IMR-90 (cell line): ENCODE measurements at places on chromosomes 13 and 19. TPM values are rescaled to one million over a fixed set of nuclear protein-coding genes. Genes with fewer than 3 reads are reported as not detected.

GRCh38 chr13:72523049-72523448 is 204.4 kb downstream of the MZT1 start:
- no peak for DNase-seq

DNA sequence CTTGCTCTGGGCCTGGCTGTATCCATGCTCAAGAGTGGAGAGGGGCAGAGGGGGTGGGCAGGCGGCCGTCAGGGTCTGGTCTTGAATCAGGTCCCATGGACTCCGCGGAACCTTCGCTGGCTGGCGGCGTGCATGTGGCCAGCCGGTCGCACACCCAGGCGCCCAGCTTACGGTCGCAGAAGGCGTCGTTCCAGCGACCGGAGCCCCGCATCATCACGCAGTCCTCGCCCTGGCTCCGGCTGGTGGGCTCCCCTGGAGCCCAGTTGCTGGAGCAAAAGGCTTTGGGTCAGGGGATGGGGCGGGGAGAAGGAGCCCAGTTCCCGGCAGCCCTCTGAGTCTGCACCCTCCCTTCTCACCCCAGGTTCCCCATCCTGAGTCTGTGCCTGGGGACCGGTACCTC is 8.5 kb downstream of the TRAPPC5 start:
- no peak for DNase-seq

DNA sequence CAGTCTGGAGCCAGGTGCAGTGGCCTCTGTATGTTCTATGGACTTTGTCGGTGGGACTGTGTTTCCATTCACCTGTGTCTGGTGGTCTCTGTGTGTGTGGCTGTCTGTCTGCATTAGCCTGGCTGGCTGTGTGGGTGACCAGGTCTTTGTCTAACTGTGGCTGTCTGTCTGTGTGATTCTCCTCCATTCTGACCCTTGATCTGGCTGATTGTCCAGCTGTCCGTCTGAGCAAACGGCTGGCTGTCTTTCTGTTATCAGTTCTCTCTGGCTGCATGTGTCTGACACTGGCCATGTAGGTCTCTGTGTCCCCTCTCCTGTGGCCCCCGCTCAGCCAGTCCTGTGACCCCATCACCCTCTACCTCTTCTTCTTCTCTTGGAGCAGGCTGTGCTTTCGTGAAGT is 53.2 kb downstream of the CELF5 start:
- no peak for DNase-seq

GRCh38 chr13:43316946-43317353 is 293.6 kb downstream of the DNAJC15 start:
- DNase-seq: peak; percentile 67

GRCh38 chr19:43532571-43532961 is 422 bp upstream of the ZNF575 start:
- no peak for DNase-seq

GRCh38 chr19:44865196-44865767 is 19.2 kb downstream of the NECTIN2 start:
- no peak for DNase-seq

- peak; percentile 65 for DNase-seq
Observed at GRCh38 chr13:35925669-35926068, 205.5 kb downstream of the DCLK1 start.

DNA sequence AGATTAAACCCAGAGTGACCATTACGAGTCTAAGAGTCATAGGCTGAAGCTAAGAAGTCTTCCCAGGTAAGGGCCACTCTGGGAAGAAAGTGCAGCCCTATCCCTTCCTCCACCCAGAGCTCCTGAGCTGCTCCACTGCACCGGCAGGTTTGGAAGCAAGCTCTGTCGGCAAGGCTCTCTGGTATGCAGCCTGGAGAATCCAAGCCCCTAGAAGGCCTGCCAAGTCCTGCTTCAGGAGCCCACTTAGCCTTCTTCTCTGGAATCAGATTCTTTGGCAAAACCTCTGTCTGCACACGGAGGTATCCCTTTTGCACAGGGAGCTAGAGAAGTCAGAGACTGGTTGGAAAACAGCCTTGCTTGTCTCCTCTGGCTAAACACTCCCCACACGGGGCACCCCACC is 58.5 kb downstream of the CEBPG start:
- no peak for DNase-seq

- no peak for DNase-seq
Observed at GRCh38 chr13:111291908-111292307, 28.5 kb upstream of the TEX29 start.

DNA sequence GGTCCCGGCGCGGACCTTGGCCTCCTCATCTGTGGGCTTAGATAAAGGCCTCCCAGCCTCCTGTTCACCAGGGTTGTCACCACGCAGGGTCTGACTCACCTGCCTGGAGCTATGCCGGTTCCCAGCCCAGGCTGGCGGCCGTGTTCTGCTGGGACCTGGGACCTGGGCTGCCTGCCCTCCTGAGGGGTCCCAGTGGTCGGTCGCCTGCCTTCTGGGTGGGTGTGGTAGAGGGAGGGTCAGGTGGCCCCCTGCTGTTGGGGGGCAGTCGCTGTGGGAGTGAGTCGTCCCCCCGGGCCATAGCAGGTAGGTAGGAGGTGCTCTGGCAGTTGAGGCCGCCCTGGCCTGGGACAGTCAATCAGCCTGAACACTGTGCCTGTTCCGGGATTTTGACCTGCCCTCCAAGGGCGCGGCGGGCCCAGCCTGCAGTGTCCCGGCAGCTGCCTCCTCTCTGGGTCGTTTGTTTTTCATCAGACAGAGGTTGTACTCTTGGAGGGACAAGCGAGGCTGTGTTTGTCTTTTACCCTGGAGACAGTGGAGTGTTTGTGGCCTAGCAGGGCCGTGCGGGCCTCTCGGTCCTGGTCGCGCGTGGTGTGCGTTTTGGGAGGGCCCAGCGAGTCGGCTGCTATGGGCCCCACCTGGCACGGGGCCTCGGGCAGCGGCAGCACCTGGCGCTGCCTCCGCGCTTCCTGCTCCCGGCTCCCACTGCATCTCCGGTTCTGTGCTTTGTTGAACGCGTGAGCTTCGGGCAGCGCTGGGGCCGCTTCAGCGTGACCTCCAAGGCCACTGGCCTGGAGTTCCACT is 2.6 kb downstream of the ADAT3 start:
- no peak for DNase-seq

DNA sequence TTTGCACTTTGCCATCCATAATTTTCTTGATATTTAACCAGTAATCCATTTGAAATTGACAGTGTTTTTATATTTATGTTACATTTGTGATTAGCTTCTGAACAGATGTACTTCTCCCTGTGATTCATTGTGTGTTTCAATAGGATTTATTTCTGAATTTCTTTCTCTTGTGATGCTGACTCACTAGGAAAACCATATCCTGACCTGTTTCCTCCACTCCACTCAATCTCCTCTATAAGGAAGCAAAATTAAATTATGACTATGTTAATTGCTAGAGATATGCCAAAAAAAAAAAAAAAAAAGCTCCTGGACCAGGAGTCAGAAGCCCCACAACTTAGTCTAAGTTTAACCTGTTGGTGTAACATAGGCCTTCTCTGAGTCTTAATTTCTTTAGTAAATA is 614.6 kb upstream of the SPRY2 start:
- DNase-seq: no peak

DNA sequence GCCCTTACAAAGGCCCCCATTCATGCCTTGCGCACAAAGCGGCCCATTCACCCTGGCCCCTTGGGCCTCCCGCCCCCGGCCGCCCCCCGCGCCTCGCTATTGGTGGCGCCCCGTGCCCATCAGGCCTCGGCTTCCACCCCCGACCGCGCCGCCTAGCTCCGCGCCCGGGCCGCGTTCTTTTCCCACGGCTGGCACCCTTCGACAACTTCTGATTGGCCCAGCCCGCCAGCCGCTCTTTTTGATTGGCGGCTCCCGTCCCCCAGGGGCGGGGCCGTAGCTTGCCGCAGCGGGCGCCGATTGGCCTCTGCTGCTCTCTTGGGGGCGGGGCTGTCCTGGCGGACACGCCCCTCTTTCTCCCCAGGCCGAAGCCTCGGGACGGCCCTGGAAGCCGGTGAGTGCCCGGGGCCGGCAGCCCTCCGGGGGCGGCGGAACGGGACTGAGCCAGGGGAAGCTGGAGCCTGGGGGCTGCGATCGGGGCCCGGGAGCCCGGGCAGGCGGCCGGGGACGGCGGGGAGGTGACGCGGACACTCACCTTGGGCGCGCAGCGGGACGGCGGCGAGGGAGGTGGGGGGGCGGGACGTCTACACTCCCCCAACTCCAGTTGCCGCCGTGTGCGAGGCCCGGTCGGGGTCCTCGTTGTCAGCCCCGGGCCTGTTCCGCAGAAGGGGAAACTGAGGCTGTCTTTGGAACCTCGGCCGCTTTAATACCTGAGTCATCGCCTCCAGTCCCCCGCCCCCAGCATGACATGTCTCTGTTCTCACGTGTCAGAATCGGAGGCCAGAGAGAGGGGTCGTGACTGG is at the start of gene MYH14:
Gene MYH14, plus strand, starts transcription at position 342 of the 800 bp plus-strand sequence. CDS start 6,744 bp downstream, outside the sequence.
- DNase-seq: no peak

DNA sequence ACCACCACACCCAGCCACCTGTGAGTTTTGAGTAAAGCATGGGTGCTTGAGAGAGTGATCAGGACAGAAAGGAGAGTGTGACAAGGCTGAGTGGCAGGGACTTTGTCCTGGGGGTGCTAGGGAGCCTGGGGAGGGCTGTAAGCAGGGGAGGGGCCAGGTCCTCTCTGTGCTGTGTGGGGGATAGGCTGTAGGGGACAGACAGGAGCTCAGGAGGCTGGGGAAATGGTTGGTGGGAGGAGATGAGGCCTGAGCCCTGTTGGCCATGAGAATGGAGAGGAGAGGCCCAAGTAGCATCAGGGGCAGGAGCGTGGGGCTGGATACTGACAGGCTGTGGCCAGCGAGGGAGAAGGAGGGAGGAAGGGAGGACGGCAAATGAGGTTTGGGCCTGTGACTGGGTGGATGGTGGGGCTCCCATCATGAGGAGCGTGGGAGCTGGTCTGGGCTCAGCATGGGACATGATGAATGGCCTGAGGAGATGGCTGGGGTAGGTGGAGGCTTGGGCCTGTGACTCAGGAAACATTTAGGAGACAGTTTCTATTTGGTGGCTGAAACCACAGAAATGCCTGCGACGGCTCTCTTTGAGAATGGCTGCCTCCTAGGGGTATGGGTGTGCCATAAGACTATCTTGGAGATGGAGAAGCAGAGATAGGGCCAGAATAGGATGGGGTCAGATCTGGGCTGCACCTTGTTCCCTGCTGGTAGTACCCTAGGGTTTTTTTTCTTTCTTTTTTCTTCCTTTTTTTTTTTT is 25.0 kb downstream of the GRIN2D start:
- DNase-seq: peak; percentile 23

GRCh38 chr19:34722353-34722752 is 11.7 kb upstream of the ZNF181 start:
- DNase-seq: no peak

GRCh38 chr13:114237415-114238112 is 2.9 kb downstream of the CDC16 start:
- DNase-seq: no peak

GRCh38 chr19:56705939-56706338 is 34.4 kb upstream of the ZNF835 start:
- DNase-seq: no peak

DNA sequence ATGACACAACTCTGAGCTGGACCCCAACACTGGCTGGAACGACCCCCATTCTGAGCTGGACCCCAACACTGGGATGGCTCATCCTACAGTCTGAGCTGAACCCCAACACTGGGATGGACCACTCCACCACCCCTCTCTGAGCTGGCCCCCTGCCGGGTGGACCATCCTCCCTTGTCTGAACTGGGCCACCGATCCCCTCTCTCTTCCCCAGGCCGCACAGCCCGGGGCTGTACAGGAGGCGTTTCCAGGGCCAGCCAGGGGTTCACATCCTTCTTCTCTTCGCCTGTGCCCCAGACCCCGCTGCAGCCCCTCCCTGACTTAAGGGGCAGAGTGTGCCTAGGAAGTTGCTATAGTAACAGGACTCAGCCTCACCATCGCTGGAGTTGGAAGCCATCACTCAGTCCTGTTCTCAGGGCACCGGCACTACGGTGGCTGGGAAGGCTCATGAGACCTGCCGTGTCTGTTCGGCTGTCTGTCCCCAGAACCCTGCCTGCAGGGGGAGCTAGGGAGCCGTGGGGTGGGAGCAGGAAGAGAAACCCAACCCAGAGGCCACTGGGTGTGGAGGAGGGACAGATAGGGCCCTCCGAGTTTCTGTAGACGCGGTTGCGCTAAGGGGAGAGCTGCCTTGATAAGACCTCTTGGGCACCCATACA is 3.7 kb downstream of the PRKACA start:
- DNase-seq: no peak

DNA sequence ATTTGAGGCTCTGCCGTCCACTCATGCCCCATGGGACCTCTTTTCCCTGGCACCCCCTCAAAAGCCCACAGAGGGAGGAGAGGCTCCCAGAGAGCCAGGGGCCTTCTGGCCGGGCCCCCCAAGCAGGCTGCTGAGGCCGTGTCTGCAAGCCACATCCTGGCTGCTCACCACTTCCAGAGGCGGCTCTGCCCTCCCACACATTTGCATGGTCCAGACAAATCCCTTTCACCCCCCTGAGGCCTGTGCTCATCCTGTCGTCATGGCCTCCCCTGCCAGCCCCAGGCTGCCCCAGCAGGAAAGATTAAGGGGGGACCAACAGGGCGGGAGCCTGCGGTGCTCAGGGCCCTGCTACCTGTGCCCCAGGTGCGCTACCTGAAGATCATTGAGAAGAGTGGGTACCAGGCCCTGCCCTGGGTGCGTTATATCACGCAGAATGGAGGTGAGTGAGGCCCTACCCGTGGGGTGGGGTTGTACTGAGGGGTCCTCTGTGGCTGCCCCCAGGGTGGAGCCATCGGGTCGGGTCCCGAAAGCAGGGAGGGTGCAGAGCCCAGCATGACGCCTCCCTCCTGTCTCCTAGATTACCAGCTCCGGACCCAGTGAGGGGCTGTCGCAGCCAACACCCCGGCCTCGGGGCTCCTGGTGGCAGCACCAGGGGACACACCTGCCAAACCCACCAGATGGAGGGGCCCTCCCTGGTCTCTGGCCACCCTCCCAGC is 36.3 kb downstream of the AP1M1 start:
- DNase-seq: no peak

- DNase-seq: peak; percentile 50
Observed at GRCh38 chr13:74132776-74133656, 1.2 kb downstream of the KLF12 start.

- no peak for DNase-seq
Observed at GRCh38 chr13:79662882-79663281, 181.9 kb downstream of the NDFIP2 start.

Gene URAD
- total RNA-seq: not detected in 2 replicates

Gene ZNF30
- 2.8 and 2.9 TPM in 2 replicates for total RNA-seq

Gene IL27RA
- 2.8 and 2.9 TPM in 2 replicates for total RNA-seq
